ENCODE measurements at places on chromosomes 16 and 17.
A peak's percentile ranks its signal among the peaks of the same experiment; 100 is the strongest.

DNA sequence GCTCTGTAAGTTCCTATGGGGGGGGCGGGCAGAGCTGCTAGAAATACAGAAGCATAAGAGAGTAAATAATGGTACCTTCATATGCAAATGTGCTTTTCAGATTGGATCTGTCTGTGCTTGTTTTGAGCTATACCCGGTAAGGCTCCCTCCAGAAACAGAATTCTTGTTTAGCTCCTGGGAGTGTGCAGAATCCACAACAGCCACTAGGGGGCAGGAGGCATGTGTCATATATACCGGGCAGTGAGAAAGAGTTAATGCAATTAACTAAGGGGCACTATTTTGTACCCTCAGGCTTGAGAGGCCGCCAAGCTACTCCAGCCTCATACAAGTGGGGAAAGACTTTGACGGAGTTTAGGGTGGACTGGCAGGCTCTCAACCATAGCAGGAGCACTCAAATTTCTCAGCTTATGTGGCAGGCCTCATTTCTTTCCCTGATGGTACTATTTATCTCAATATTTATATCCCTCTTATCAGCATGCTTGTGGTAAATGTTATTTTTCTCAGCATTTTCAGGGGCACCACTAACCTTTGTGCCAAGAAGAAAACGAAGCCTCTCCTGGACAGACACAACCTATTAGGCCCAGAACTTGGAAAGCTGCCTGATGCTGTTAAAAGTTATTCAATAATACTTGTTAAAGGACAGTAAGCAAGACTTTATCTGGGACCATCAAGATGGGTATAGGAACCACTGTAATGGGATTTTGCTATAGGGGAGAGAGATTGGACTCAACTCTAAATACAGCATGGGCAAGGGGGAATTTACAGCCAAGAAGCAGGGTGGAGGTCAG lies 10.7 kb upstream of the CENPV start:
- DNase-seq, result peak; percentile 51

GRCh38 chr16:64654178-64654577 lies 467.7 kb downstream of the CDH11 start:
- DNase-seq, result no peak

- no peak for DNase-seq
Observed at GRCh38 chr17:43094129-43094835, 30.9 kb downstream of the BRCA1 start.

DNA sequence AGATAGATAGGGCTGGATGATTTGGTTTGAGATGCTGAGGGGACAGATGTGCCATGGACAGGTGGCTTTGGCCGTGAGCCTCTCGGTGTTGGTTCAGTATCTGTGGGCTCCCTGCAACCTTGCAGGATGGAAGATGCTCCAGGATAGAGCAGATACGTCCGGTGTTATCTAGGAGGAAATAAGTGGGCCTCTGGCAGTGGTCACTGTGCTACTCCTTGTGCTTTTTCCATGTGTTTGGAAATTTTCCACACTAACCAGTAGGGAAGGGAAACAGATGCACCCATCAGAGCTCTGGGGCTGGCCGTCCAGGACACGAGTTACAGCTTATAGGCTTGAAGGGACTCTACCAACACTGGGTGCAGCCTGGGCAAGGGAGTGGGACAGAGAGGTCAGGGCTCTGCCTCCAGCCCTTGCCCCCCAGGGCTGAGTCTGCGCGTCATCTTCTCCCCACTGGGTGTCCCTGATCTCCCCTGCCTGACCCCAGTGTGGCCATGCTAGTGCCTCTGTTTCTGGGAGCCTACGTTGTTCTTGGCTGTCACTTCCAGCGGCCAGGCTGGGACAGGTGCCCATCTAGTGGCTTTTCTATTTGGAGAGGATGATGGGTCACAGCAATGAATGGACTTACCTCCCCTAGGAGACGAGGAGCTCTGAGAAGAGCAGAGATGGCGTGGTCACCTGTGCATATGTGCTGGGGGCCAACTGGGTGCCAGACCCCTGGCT lies 166.9 kb downstream of the SEC14L1 start:
- no peak for DNase-seq

- DNase-seq, result no peak
Observed at GRCh38 chr17:59764292-59764741, 56.9 kb downstream of the VMP1 start.

GRCh38 chr17:36463916-36464764 lies 22.3 kb upstream of the ZNHIT3 start:
- no peak for DNase-seq

- no peak for DNase-seq
Observed at GRCh38 chr17:35390663-35391062, 17.2 kb upstream of the SLFN11 start.

DNA sequence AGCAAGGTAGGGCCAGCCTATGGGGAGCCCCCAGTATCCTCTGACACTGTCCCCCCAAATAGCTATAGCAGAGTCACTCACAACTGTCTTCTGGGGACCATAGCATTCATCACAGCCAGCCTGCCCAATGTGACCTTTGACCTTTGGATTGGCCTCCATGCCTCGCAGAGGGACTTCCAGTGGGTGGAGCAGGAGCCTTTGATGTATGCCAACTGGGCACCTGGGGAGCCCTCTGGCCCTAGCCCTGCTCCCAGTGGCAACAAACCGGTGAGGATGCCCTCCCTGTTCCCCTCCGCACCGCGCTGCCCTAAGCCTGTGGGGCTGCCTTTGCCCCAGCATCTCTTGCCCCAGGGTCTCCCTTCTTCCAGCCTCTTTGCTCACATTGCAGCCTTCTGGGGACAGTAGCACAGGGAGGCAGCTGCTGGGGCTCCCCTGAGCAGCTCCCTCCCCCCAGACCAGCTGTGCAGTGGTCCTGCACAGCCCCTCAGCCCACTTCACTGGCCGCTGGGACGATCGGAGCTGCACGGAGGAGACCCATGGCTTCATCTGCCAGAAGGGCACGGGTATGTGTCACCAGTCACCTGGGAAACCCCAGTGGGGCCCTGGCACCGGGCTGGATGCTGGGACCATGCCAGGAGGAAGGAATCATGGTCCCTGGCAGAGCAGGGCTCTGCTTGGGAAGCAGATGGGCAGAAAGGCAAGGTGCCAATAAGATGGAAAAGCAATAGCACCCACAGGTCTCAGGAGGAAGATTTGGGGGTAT lies 61.1 kb downstream of the MRC2 start:
- no peak for DNase-seq

DNA sequence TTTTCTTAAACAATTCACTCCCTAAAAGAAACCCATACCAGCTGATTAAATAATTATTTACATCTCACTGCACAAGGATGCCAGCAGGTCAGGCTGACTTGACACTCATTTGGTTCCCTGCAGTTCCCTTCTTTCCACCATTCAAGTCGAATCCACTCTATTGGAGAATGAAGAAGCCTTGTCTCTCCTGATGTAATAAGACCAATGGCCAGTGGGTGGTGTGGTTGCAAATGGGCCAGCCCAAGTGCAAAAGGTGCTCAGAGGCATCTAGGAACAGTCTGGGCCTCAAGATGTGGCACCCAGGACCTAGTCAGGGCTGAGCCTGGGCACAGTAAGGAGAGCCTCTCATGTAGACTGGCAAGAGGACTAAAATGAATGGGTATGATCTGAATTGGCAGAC lies 9.3 kb downstream of the C16orf78 start:
- no peak for DNase-seq

GRCh38 chr17:4331614-4332013 lies 34.9 kb downstream of the UBE2G1 start:
- DNase-seq, result no peak

DNA sequence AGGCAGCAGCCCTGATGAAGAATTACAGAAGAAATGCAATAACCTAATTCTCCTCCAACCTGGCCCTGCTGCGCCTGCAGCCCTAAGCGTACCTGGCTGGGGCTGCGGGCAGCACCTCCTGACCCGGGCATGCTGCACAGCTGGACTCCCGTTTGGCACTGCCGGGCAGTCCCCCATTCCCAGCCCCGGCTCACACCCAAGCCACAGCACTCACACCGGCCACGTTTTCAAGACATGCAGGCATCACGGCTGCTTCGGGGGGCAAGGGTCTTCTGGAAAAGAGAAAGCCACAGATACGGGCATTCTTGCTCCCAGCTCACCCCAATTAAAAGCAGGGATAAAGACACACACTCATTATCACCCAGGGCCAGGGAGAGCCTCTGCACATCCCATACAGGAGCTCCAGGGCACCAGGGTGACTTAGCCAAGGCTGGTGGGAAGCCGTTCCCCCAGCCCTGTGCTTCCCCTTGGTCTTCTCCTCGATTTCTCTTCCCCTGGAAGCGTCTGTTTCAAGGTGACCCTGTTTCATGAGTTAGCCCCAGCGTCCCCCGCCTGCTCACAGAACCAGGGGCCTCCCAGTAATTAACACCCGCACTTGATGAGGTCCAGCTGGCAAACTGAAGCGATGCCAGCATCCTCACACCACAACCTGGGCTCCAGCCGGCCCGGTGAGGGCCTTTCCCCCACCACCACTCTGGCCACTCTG lies 216.7 kb downstream of the C16orf78 start:
- no peak for DNase-seq

DNA sequence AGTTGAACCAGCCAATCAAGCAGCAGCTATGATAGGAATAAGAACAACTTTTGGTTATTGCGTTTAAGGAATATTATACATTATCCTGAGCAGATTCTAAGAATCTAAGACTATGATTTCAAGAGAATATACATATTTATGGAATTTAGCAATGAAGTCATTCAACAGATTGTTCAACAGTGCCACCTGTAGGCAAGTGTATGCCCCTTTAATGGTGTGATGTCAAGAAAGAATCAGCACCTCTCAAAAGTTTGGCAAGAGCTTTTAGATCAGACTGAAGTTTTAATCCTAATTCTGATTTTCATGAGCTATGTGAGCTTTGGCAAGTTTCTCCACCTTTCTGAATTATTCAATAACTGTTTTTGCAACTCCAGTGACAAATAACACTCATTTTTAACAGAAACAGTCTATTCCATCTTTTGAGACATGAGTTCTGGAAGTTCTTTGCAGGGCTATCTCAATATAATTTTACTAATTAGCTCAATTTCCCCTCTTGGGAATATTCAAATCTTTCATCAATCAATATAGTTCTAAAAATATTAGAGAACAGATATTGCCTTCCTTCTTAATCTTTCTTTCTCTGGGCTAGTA lies 474.3 kb upstream of the TOM1L1 start:
- no peak for DNase-seq

- no peak for DNase-seq
Observed at GRCh38 chr17:77410470-77410869, 269.7 kb downstream of the SEC14L1 start.

GRCh38 chr17:61260071-61260797 lies 139.4 kb upstream of the TBX2 start:
- DNase-seq, result no peak

- no peak for DNase-seq
Observed at GRCh38 chr17:45155483-45155882, 6.2 kb upstream of the HEXIM2 start.

- DNase-seq, result no peak
Observed at GRCh38 chr16:31201582-31202413, 762 bp downstream of the PYCARD start.

DNA sequence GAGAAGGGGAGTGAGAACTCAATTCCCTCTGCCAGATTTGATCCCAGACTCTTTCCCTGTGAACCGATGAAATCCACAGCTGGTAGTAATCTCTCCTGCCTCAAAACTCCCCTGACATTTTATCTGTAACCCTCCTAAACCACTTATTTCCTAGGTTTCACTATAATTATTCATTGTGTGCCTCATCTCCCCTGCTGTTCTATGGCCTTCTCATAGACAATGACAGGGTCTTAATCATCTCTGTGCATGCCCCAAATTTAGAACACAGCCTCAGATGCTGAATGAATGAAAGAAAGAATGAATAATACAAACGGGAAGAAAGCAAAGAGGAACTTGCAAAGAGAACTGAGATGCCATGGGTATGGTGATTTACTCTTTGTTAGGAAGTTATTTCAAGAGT lies 451.1 kb downstream of the HS3ST3B1 start:
- DNase-seq, result no peak
